ENCODE measurements at places on chromosomes 12 and 14. TPM values are rescaled to one million over a fixed set of nuclear protein-coding genes. Genes with fewer than 3 reads are reported as not detected.

Gene SYCP3
- total RNA-seq: 0.33 TPM

Gene CFAP251
- 7.9 TPM for total RNA-seq

Gene SGPP1
- total RNA-seq: 30.3 TPM

Gene ALDH6A1
- total RNA-seq: 31.5 TPM

Gene ACVRL1
- 31.9 TPM for total RNA-seq

Gene GMPR2
- 107 TPM for total RNA-seq

Gene KRT6A
- total RNA-seq: 2.7 TPM

Gene OR4K2
- not detected for total RNA-seq

Gene LRP1-AS
- not detected for total RNA-seq

Gene PLEKHG7
- not detected for total RNA-seq

Gene C12orf54
- total RNA-seq: not detected

Gene KTN1
- total RNA-seq: 105 TPM

Gene KLRD1
- 0.50 TPM for total RNA-seq

Gene FSCB
- not detected for total RNA-seq

Gene C12orf50
- not detected for total RNA-seq

Gene NEUROD4
- total RNA-seq: not detected

Gene NR1H4
- not detected for total RNA-seq

Gene DHRS2
- not detected for total RNA-seq

Gene MYO1H
- total RNA-seq: not detected

Gene PTPRB
- total RNA-seq: 8.6 TPM

Gene IL26
- total RNA-seq: 2.0 TPM

Gene THTPA
- total RNA-seq: 26.2 TPM

Gene SMCO3
- 1.2 TPM for total RNA-seq

Gene BBOF1
- total RNA-seq: 6.0 TPM

Gene CFAP54
- total RNA-seq: 1.8 TPM

Gene CYP27B1
- total RNA-seq: 0.20 TPM

Gene CELA1
- total RNA-seq: not detected

Gene SERPINA3
- total RNA-seq: 9.7 TPM

Gene DTD2
- total RNA-seq: 35.3 TPM

Gene GALNT16
- 1.7 TPM for total RNA-seq

Gene JAG2
- total RNA-seq: 4.0 TPM

Gene GSG1
- total RNA-seq: 0.07 TPM

Gene FAM90A1
- 0.13 TPM for total RNA-seq

Gene NGB
- total RNA-seq: not detected

Gene NACA
- 1,037 TPM for total RNA-seq

Gene BTBD7
- total RNA-seq: 23.2 TPM

Gene PDZRN4
- 0.07 TPM for total RNA-seq

Gene CCDC196
- not detected for total RNA-seq

Gene GRIP1
- 0.33 TPM for total RNA-seq

Gene KLHL42
- total RNA-seq: 32.2 TPM

Data from smooth muscle cell of the pulmonary artery (primary cell).